Activated T-cell treated with anti-CD3 and anti-CD28 coated beads for 48 hours (primary cell): ENCODE measurements at places on chromosomes 7 and 10.

GRCh38 chr7:87159538-87159937, 7.3 kb downstream of the DMTF1 start:
- DNase-seq, result no peak

- DNase-seq, result no peak
Measured at GRCh38 chr10:62027841-62028501, 126.5 kb downstream of the ARID5B start.

GRCh38 chr7:34109936-34110780, 204.8 kb downstream of the BMPER start:
- DNase-seq, result no peak

GRCh38 chr10:113443141-113443925, 109.5 kb upstream of the HABP2 start:
- DNase-seq, result no peak

DNA sequence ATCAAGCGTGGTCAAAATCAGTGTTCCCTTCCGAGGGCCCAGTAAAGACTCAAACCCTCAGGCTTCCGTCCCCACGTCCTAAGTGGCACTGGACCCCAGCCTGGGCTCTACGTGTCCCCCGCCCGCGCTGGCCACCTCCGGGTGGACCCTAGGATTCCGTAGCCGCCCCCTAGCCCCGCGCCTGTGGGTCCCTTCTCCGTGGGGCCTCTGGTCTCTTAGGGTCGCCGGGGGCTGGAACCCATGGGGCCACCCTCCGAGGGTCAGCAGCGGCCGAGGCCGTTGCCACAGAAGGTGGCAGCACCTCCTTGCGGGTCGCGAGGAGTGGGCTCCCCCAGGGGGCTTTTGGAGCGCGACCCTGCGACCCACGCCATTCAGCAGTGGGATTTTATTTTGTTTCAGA, 170.5 kb upstream of the EEPD1 start:
- DNase-seq, result no peak

GRCh38 chr10:118742782-118743181, 12.0 kb downstream of the CACUL1 start:
- no peak for DNase-seq
